ENCODE measurements at places on chromosomes 1 and 21.

DNA sequence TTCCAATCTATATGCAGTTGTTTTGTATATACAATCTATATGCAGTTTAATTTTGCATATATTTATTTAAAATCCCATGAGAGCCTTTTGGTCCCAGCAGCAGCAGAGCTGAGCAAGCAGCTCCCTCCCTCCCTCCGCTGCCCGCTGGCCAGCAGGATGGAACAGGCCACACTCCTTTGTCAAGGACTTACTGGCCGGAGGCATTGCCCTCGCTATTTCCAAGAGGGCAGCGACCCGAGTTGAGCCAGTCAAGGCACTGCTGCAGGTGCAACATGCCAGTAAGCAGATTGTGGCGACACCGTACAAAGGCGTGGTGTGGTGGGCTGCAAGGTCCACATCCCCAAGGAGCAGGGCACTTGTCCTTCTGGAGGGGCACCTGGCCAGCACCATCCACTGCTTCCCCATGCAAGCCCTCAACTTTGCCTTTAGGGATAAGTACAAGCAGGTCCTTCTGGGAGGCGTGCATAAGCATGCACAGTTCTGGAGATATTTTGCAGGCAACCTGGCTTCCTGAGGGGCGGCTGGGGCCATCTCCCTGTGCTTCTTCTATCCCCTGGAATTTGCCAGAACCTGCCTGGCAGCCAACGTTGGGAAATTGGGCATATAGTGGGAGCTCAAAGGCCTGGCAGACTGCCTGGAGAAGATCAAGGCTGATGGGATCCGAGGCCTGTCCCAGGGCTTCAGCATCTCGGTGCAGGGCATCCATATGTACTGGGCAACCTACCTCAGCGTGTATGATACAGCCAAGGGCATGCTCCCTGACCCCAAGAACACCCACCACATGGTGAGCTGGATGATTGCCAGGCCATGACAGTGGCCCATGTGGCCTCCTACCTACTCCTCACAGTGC, 92.2 kb downstream of the OSBPL9 start:
- DNase-seq: no peak

DNA sequence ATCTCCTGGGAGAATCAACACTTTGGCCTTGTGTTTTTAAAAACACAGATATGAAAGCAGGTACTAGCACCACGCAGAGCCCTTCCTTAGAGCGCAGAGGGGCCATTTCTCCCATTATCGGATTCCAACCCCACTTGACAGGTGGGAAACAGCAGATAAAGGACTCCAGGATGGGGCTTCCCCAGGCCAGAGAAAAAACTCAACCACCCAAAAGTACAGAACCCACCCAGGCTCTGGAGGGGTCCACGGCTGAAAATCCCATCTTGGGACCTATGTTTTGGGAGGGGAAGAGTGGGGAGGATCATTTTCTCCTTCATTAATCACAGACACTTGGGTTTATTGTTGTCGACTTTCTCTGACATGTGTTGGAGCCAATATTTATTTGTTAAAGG, 27.1 kb upstream of the COL18A1 start:
- DNase-seq: no peak

GRCh38 chr21:37079211-37079824, 6.3 kb downstream of the TTC3 start:
- DNase-seq: no peak

DNA sequence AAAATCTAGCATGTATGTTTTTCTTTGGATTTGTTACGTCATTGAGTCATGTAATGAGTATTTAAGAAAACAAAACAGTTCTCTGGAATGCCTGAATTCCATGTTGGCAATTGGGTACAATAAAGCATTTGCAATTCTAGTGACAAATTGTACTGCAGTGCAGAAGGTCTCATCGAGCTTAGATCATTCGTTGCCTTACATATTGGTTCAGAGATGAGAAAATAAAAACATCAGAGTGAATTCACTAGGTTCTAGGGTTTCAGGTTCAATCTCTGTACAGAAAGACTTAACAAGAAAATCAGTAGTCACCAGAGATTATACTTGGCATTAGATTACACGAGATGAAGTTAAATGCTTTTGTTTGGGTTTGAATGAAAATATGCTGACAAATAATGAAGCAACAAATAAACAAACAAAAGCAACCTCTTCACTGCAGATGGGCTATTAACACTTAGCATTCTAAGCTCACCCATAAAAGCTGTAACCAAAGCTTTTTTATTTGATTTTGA, 124.7 kb downstream of the RYR2 start:
- no peak for DNase-seq

DNA sequence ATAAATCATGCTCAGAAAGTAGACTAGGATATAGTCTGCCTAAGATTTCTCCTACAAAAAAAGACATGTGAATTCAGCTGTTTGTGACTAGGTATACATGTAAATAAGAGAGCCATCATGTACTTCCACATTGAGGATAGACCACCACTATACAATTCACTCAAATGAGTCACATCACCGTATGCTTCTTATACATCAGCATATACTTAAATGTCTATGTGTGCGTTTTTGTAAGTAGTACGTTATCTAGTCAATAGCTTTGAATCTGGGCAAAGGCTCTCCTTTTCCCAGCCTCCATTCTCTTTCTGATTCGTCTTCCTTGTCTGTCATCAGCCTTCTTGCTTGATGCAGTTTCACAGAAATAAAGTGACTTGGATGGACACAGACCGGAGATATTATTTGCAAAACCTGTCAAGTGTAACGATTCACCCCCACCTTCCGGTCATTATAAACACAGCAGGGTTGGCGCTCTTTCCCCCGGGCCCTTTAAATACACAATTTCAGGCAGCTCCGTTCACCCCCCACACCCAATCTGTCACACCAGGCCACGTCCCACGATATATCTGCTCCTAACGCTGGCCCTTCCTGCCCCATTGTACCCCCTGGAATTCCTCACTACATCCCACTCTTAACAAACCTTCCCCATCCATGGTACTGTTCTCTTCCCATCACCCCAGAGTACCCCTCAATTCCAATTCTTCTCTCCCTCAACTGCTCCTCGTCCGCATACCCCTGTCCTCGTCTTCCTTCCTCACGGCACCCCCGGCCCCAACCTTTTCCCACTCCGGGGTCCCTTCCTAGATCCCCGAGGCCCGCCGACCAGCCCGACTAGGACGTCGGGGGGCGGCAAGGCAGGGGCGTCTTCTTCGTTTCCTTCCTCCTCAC, 636 bp downstream of the VAMP4 start:
- DNase-seq: peak; percentile 25

DNA sequence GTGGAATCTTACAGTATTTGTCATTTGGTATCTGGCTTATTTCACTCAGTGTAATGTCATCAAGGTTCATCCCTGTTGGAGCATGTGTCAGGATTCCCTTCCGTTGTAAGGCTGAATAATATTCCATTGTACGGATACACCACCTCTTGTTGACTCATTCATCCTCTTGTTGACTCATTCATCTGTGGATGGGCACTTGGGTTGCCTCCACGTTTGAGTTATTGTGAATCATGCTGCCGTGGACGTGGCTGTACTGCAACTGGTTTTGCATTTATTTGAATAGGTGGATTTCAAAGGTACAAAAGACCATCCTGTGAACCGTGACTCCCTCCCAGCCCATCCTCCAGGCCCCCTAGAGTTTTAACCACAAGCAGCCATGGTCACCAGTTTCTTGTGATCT, 11.9 kb upstream of the TCP10L start:
- no peak for DNase-seq

- DNase-seq: no peak
Observed at GRCh38 chr1:39566441-39567137, 10.0 kb downstream of the PABPC4 start.

- DNase-seq: no peak
Observed at GRCh38 chr21:42369821-42370220, 3.5 kb upstream of the TFF1 start.

DNA sequence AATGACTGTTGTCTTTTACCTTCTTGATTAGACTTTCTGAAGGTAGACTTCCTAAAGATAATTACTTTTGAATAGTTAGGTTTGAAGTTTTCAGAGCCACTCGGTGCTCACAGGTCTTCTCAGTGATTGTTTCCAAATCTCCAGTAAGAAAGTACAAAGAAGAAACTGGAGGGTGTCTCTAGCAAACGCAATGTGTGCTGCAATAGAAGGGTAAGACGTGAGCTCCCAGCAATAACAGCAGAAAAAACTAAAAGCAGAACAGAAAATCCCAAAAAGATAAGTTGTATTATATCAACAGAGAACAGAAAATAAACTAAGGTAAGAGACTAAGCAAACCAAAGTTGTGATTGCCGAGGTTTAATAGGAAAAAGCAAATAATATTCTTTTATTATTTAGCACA, 1.8 kb downstream of the CTTNBP2NL start:
- DNase-seq: no peak

All from activated T-cell treated with anti-CD3 and anti-CD28 coated beads for 48 hours (primary cell).